ENCODE measurements at places on chromosomes 16 and 17.

- DNase-seq, result no peak
These were observed 2.0 kb upstream of the HSD17B2 start for GRCh38 chr16:82033006-82033405.

GRCh38 chr17:74368341-74369081, 1.2 kb downstream of the GPR142 start:
- DNase-seq, result peak; percentile 53

GRCh38 chr16:31356566-31357323, 1.8 kb downstream of the ITGAX start:
- no peak for DNase-seq

- DNase-seq, result no peak
These were observed 18.1 kb upstream of the LCMT1 start for GRCh38 chr16:25093208-25094061.

DNA sequence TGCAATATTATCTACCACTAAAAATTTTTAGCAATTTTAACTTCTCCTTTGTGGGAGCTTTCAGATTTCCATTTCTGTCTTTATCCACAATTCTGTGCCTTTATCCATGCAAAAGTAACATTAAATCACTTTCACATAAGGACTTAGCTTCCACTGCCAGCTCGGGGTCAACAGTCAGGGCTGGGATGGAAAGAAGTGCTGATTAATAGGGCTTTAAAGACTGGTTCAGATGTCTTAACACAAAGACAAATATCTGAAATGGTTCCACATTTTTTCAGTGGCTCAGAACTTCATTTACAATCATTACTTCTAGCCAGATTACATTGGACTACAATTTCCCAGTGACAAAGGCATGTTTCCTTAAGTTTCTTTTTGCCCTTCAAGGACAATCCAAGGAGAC, 191.8 kb upstream of the CPHXL start:
- no peak for DNase-seq

- DNase-seq, result no peak
These were observed 7.9 kb downstream of the SMCR8 start for GRCh38 chr17:18323007-18323406.

- DNase-seq, result no peak
These were observed 1.2 kb downstream of the KRTAP2-3 start for GRCh38 chr17:41058741-41059140.

DNA sequence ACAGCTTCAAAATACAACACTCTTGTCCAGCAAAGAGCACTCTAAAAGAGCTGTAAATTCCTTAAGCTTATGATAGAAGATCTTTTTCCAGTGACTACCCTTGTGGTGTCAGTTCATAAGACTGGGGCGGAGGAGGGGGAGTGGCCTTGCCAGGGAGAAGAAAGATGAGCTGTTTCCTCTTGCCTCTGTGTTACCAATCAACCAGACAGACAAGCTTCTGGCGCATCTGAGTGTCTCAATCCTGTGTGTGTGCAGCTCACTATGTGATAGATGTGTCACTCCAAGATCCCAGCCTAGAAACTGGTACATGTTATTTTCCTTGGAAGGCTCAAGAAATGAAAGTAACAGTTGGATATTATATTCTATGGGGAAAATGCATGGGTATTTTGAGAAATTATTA, 167.4 kb upstream of the CACNG3 start:
- DNase-seq, result no peak

DNA sequence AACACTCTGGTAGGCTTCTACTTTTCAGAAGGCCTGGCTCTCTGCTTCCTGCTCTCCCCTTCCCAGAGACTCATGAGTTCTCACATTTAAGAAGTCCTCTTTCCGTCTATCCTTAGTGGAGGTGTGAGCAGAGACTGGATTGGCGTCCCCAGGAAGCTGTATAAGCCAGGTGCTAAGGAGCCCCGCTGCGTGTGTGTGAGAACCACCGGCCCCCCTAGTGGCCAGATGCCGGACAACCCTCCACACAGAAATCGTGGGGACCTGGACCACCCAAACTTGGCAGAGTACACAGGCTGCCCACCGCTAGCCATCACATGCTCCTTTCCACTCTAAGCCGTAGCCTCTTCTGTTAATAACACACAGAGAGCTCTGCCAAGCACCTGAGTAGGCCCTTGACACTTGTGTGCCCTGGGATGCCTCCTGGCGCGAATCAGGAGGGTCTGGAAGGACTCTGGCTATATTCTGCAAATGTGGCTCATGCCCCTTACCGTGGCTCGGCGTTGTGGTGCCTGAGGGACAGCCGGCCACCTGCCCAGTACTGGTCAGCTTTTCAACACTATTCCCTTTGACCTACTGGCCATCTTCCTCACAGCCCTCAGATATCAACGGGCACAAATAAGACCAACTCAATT, 13.9 kb downstream of the CYB5D2 start:
- DNase-seq, result no peak

DNA sequence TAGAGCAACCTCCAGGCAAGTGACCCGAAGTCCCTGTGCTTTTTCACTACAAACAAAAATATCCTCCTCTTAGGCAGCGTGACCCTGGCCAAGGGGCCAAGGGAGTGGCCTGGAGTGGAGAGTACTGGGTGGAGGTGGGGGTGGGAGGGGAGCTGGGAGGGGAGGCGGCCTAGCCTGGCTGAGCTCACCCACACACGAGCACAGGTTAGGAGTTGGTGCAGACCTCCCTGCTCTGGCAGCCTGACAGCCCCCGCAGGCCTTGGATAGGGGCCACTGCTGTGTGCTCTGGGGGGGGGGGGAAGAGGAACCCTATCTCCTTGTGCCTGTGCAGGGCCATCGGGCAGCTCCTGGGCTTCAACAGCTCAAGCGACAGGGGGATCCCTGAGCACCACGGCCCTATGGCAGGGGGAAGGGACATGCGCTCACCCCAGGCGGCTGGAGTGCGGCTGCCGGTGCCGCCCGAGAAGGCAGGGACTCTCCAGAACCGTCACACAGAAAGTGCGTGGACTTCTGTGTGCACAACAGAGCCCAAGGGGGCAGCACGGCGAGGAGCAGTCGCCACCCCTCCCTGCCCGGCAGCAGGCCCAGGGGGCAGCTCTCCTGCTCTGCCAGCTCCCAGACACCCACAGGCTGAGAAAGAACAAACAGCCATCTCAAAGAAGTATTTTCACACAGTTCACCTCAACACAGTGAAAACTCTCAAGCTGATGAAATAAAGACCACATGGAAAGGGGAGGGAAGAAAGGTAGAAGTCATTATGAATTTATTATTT, 13.3 kb downstream of the SLC16A3 start:
- DNase-seq, result no peak

DNA sequence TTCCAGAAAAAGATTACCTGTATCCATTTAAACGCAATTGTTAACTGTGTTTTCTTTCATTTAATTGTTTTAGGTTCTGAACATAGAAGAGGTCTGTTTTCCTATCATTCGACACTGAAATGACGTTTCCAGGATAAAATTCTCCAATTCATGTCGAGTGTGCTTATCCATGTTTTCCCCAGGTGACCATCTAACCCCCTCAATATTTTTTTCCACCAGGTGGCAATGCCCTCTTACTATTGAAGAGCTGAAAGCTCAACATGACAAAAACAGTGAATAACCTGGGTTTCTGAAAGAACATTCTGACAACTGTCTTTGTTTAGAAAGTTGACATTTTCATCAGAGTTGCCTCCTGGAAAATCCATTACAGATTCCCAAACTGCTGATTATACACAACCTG, 948.7 kb downstream of the KCNJ2 start:
- DNase-seq, result peak; percentile 8

DNA sequence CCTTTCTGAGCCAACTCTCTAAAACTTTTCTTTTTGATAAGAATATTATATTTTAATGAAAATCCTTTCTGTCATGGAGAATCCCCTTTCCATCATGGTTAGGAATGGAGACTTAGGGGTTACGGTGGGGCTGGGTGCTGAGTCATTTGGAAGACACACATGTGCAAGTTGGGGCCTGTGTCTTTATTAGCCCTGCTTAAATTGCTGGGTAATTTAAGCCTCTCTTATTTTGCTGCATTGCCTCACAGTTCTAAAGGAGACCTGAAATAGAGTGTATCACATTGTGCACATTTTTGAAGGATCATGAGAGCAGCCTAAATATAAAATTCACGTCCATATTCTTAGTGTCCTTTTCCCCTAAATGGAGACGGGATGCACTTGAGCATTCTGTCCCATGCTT, 61.8 kb upstream of the RBFOX1 start:
- DNase-seq, result no peak

- DNase-seq, result peak; percentile 9
These were observed at the start of gene HID1 for GRCh38 chr17:74972107-74972972. TSS of gene HID1 (minus strand) at chr17:74972759. CDS start at chr17:74972656, 103 bp downstream.

DNA sequence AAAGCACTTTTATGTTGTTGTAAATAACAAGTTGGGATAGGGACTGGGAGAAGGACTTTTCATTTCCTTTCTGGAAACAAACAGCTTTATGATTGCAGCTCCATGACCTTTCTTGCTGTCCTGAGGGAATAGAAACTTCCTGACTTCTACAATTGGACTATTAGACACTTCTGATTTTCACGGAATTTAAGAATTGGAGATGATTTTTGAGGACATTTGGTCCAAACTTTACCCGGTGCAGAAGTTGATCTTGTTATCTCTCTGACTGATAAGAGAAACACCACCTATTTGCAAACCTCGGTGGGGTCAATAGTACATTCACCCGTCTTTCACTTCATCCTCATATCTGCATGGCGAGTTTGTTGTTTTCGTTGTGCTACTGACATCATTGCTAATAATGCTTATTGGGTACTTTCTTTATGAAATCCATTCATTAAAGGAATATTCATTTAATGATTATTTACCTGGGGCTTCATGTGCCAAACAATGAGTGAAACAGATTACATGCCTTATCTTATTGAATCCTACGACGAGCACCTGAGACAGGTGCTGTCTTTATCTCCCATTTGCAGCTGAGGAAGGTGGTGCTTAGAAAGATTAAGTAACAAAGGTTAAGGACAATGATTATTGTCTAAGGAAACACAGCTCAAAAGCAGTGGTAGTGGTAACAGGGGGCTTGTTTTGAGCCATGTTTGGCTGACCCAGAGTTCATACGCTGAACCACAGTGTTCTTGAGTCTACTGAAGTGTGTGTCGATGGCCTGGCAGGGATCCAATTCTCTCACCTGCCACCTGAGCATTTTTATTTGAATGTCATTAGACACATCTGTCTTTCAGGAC, 176.9 kb upstream of the FAM20A start:
- no peak for DNase-seq

DNA sequence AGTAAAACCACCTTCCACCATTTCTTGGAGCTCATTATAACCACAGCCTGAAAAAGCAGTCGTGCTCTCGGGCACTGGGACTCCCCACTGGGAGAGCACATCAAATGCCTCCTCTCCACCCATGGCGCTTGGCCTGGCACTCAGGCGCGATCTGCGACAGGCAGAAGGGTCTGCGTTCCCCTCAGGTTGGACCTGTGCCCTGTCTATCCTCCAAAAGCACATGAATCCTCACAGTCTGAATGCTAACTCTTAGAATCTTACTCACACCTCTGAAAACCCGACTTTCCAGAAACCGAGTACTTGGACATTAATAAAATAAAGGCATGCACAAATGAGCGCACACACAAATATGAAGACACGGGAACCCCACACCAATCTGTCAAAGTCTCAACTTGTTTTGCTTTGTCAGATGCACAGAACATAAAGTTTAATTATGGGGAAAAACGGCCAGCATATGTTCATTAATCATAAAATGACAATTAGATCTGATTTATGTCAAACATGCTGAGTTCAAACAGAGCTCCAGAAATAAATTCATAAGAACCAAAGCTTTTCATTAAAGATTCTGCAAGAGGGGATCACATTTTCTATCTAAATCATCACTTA, 20.5 kb upstream of the FAAP100 start:
- no peak for DNase-seq

DNA sequence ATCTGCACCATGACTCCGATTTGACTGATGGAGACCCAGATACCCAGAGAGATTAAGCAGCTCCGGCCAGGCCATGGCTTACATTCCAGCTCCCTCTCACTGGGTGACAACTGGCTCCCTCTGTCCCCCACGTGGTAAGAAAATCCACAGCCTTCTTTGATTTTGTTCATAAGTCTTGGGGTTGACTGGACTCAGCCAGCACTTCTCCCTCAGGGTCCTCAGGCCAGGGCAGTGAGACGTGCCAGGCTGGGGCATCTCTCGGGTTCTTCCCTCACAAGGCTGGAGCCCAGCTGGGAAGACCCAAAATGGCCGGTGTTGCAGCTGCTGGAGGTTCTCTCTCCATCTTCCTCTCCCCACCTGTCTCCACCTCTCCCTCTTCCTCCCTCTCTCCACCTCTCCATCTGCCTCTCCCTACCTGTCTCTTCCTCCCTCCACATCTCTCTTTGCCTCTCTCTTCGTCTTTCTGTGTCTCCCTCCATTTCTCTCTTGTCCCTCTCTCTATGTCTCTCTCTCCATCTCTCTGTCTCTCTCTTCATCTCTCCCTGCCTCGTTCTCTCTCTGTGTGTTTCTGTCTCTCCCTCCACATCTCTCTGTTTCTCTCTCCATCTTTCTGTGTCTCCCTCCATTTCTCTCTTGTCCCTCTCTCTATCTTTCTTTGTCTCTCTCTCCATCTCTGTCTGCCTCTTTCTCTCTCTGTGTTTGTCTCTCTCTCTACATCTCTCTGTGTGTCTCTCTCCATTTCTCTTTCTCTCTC, 105.3 kb downstream of the FOXL1 start:
- DNase-seq, result no peak

- no peak for DNase-seq
These were observed 30.0 kb downstream of the EEF2K start for GRCh38 chr16:22235839-22236745.

- DNase-seq, result peak; percentile 86
These were observed 6.5 kb downstream of the BMERB1 start for GRCh38 chr16:15440852-15441251.

DNA sequence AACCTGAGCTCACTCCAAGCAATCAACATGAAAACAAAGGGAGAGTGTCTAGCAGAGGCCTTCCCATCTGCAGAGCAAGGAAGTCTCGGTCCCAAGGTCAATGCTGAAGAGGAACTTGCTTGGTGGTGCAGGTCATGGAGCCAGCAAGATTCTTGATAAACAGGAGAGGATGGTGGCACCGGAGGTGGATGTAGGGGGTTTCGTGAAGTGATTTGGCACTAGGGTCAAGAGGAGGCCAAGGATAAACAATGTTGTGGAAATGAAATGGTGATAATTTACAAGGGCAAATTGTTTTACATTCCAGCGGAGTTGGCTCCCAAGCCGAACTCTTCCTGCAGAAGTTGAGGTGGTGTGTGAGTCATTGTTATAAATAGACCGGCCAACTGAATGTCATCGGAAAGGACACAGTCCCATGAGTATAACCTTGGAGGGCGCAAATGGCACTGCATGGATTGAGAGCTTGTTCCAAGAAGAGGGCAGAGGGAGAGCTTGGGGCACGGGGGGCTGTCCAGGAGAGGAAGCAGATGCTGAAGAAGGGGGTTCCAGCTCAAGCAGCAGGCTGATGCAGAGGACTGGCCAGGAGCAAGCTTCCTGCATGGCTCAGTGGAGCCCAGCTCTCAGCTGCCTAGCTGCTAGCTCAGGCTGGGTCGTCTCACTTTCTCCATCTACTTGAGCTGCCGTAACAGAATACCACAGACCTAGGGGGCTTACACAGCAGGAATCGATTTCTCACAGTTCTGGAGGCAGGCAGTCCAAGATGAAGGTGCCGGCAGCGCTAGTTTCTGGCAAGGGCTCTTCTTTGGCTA, 136.6 kb downstream of the COPRS start:
- DNase-seq, result peak; percentile 80

- DNase-seq, result no peak
These were observed 53.1 kb downstream of the CFDP1 start for GRCh38 chr16:75379911-75380847.

All from fibroblast of skin of back (primary cell).